KBM-7 (cell line): ENCODE measurements at places on chromosomes 5 and 9.
A peak's percentile ranks its signal among the peaks of the same experiment; 100 is the strongest.

GRCh38 chr9:69527454-69527853 lies 144.7 kb downstream of the APBA1 start:
- no peak for DNase-seq

GRCh38 chr5:31846934-31847333 lies 208.0 kb downstream of the PDZD2 start:
- no peak for DNase-seq

DNA sequence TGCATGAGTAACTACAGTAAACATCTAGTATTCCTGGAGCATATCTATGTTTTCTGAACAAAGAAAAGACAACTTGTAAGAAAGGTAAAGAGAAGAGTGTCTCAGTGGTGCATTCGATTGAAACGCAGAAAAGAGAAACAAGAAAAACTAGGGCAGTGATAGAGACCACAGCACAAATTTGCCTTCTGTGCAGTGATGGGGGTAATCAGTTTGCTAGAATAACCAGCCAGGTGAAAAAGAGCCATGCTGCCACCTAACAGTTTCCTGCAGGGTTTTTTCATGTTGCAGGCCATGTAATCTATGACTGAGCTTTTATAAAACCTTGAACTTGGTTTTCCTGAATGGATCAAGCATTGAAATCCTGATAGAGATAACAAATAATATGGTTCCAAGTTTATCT lies 198.4 kb upstream of the MEF2C start:
- DNase-seq, result no peak

DNA sequence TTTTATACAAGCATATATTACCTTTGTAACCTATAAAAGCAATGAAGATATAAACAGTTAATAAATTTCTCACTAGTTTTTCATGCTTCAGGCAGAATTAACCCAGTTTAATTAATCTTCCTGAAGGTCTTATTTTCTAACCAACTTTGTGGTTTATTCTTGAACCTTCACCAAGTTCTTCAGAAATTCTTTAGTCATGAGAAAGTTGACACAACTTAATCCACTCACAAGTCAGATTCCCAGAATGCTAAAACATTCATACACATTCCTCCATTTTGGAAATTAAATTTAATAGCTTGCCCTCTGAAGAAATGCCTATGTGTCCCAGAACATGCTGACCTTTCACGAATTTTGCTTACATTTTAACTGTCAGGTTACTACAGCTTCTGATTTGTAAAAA lies 105.4 kb upstream of the PAM start:
- DNase-seq, result no peak

DNA sequence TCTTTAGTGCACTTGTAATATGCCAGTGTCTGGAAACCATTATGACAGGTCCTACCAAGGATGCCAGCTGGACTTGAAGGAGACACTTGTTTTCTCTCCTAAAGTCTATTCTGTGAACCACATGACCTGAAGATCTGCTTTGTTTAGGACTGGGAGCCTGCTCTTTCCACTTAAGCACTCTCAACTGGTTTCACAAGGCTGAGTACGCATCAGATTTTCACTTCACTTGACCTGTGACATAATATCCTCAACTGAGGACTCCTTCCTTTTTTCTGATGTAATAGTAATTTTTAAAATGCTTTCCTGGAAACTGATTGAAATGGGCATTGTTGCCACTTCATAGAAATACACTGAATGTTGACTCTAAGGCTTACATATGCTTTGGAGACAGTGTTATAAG lies 52.2 kb downstream of the PDE8B start:
- no peak for DNase-seq

- peak; percentile 1 for DNase-seq
Measured at GRCh38 chr9:84832453-84832852, 162.9 kb downstream of the NTRK2 start.

GRCh38 chr9:104074876-104075275 lies 19.2 kb upstream of the SMC2 start:
- DNase-seq, result no peak

DNA sequence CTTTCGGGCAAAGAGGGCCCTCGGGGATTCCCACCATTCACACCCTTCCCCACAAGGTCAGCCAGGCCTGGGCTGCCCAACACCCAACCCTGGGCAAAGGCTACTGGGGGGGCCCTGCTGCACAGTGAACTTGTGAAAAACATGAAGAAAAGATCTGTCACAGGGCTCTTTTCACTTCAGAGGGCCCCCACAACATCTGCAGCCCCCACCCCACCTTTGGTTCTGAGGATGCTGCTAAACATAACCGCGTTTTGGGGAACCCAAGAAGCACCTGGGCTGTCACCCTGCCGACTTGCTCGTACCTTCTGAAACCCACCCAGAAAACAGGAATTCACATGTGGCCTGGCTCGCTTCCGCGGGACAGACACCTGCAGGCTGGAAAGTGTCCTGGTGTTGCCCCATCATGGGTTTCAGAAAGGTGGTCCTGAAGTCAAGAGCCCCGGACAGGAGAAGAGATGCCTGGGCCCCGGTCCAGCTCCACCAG lies 29.3 kb downstream of the B4GALT1 start:
- DNase-seq, result no peak

DNA sequence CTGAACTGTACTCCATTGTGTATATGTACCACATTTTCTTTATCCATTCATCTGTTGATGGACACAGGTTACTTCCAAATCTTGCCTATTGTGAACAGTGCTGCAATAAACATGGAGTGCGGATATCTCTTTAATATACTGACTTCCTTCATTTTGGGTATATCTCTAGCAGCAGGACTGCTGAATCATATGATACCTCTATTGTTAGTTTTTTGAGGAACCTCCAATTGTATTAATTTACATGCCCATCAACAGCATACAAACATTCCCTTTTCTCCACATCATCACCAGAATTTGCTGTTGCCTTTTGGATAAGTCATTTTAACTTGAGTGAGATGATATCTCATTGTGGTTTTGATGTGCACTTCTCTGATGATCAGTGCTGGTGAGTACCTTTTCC lies 81.8 kb upstream of the FAM120A start:
- no peak for DNase-seq

DNA sequence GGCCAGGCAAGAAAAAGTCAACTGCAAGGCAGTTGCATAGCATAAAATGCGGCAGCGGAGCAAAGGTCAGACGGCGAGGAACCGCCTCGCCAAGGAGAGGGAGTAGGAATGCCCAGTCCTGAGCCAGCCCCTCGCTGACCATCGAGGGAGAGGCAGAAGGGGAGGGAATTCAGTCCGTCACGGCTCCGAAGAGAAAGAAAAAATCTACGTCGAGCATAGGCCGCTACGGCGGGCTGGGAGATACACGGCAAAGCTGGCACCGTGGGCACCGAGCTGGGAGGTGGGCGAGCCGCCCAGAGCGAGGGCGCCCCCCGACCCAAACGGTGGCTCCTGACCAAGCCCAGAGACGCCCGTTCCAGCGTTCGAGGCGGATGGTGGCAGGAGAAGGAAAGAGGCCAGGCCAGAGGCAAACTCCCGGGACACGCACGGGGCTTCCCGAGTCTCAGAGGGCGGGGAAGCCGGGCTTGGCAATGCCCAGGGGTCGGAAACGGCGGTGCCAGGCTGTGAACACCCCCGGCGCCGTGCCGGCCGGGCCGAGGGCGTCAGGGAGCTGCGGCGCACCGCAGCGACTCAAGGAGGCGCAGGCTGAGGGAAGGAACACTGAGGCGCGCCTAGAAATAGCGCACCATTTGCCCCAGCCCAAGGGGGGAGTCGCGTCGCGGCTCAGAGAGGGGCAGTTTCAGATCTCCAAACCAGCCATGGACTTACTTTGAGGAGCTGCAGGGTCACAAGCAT lies 518 bp downstream of the SPRY4 start:
- no peak for DNase-seq

GRCh38 chr5:107383414-107383813 lies 287.3 kb downstream of the EFNA5 start:
- DNase-seq, result no peak

- no peak for DNase-seq
Measured at GRCh38 chr5:91403438-91403837, 20.3 kb upstream of the ARRDC3 start.

- DNase-seq, result peak; percentile 5
Measured at GRCh38 chr5:115377468-115378217, 81.2 kb upstream of the CCDC112 start.

DNA sequence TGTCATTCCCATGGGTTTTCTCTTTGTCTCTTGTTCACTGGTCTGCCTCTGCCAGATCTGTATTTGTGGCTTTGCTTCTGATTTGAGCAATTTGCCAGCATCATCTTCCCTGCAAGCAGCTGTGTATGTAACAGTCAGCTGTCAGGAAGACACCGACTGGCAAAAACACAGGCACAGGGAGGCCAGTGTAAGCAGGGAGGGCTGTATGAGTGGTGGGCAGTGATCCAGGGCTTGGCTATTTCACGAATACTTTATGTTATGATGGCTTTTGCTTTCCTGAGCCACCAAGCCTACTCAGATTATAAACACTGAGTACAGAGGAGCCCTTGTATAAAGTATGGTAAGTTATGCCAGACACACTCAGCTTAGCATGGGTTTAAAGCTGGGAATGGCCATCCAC lies 11.6 kb downstream of the BNIP1 start:
- DNase-seq, result no peak

DNA sequence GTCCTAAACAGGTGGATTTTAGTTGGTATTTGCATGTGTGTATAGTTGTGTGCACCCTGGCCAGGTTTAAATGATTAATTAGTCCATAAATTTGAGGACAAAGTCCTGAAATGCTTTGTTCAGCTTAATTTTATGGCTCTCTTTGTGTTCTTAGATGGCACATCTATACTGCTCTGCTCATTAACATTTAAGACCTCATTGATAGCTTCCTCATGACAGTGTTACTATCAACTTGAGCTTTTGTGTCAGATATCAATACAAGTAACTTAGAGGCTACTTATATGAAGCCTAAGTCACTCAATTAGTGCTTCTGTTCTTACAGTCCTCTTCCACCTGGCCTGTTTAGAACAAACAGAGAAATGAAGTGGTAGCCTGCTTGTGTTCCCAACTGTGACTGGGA lies 240.9 kb downstream of the TRPM3 start:
- no peak for DNase-seq

DNA sequence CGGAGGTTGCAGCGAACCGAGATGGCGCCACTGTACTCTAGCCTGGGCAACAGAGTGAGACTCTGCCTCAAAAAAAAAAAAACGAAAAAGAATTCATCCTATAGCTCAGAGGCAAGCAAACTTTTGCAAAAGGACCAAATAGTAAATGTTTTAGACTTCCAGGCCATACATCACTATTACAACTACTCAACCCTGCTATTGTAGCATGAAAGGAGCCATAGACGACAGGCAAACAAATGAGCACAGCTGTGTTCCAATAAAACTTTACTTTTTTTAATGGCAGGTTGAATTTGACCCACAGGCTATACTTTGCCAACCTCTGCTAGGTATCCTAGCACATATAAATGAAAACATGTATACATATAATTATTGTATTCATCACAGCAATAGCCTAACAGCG lies 58.9 kb upstream of the SLC30A5 start:
- no peak for DNase-seq

GRCh38 chr9:118918180-118918579 lies 451.1 kb downstream of the BRINP1 start:
- no peak for DNase-seq

GRCh38 chr5:178519155-178519554 lies 71.0 kb downstream of the COL23A1 start:
- no peak for DNase-seq

DNA sequence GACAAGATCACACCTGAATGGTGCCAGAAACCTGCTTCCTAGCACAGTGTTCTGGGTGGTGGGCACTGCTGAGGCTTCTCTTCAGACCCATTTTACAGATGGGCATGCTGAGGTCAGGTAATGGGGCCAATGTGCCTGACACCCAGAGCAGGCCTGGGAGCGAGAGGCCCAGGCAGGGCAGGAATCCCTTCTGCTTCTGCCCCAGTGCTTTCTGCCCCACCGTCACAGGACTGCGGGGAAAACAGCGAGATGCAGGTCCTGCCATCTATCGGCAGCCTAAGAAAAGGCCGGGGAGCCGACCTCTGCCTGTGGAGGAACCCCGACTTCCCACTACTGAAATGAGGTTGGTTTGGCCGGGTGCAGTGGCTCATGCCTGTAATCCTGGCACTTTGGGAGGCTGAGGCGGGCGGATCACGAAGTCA lies 22.8 kb upstream of the RNU6ATAC start:
- DNase-seq, result no peak

DNA sequence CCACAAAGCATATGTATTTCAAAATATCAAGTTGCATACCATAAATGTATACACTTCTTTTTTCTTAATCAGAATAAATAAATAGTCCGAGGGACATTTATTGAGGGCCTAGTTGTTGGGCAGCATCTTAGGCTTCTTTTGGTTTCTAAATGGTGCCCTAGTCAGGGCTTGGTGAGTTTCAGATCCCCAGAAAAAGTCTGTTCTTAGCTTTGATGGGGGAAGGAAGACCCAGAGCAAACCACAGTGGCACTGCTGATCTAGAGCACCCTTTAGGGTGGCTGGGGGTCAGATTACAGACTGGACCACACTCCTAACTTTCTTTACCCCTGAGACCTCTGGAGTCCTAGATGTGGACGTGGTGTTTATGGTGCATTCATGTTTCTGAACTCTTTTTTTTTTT lies 97.8 kb downstream of the C9orf152 start:
- no peak for DNase-seq

- no peak for DNase-seq
Measured at GRCh38 chr5:98872674-98873073, 56.1 kb downstream of the CHD1 start.

GRCh38 chr9:117815948-117816347 lies 111.7 kb downstream of the TLR4 start:
- DNase-seq, result no peak

DNA sequence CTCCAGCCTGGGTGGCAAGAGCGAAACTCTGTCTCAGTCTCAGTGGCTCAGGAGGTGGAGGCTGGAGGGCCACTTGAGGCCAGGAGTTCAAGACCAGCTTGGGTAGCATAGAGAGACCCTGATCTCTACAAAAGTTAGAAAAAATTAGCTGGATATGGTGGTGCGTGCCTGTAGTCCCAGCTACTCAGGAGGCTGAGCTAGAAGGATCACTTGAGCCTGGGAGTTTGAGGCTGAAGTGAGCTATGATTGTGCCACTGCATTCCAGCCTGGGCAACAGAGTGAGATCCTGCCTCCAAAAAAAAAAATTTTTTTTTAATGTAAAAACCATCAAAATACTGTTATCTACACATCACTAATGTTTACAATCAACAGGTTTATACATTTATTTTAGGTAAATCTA lies 24.6 kb downstream of the DENND4C start:
- DNase-seq, result no peak

DNA sequence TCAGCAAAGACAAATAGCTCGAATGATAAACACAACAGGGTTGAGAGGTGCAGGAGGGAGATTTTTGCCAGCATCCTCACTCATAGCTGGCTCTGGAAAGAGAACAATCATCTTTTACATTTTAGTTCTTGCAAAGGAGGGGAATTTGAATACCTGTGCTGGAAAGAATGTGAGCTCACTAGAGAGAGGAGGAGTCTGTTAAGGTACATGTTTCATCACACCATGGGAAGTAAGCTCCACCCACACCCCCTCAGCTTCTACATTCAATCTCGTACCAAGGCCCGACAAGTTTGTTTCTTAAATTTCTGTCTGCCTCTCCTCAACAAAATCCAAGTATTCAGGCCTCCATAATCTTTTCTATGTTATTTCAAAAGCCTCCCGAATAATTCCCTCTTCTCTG lies 254.6 kb downstream of the BRINP1 start:
- no peak for DNase-seq

- DNase-seq, result no peak
Measured at GRCh38 chr9:70259512-70259802, 679 bp downstream of the SMC5 start.

- no peak for DNase-seq
Measured at GRCh38 chr5:53917095-53917494, 356.7 kb downstream of the NDUFS4 start.
